ENCODE measurements at places on chromosomes 13 and 19.

GRCh38 chr13:35723053-35723461 lies 246.6 kb upstream of the MAB21L1 start:
- DNase-seq = no peak

DNA sequence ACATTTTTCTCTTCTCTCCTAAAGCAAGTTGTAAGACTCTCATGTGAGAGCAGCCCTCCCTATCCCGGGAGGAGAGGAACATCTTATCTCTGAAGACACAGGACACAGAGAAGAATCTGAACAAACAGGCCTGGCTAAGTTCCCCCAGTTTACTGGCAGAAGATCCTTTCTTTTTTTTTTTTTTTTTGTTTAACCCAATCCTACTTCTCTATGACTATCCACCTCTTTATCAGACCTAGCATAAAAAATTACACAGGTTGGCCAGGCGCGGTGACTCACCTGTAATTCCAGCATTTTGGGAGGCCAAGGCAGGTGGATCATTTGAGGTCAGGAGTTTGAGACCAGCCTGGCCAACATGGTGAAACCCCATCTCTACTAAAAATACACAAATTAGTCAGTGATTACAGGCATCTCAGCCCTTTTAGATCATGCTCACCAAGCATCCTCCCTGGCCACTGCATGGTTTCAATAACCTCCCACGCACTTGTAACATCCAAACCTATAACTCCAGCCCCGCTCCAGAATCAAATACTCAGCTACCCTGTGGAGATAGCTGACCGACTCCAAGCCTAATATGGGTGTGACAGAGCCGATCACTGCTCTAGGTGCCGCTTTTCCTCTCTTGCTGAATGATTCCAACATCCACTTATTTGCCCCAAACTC lies 27.3 kb upstream of the MUC16 start:
- no peak for DNase-seq

GRCh38 chr13:50244713-50245574 lies 229.7 kb downstream of the KCNRG start:
- DNase-seq = no peak

GRCh38 chr13:72125561-72125960 lies 258.6 kb upstream of the DACH1 start:
- no peak for DNase-seq

DNA sequence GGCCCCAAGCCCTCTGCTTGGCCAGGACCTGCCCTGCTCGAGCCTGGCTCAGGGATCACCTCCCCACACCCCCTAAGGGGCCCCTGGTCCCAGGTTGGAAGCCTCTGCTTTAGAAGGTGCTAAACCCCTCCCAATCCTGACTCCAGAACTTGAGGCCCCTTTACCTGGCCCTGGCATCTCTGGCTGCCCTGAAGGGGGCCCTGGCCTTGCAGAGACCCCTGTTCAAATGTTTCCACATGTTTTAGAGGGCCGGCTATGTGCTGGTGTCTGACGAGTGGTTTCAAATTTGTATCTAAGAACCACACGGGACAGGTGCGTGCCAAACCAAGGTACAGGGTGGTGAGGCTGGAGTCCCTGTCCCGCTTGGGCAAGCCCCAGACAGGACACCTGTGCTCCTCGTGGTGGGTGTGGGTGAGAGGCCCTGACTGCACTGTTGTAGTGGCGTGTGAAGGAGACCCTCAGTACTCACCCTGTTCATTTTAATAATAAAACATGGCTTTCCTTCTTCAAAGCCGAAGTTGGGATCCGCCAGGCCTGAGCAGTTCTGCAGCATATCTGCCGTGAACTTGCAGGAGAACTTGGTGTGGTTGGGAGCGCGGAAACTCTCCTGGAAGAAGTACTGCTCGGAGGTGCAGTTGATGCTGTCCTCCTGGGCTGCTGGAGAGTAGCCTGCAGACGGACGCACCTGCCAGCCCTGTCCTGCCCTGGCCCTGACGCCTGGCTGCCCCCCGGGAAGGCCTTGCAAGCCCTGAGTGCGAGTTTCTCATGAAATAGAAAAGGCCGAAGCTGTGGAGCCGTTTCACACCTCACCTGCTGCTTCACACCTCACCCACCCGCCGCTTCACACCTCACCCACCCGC lies 5.4 kb downstream of the ATP4B start:
- DNase-seq = no peak

GRCh38 chr13:30457306-30457891 lies 8.3 kb downstream of the HMGB1 start:
- no peak for DNase-seq

DNA sequence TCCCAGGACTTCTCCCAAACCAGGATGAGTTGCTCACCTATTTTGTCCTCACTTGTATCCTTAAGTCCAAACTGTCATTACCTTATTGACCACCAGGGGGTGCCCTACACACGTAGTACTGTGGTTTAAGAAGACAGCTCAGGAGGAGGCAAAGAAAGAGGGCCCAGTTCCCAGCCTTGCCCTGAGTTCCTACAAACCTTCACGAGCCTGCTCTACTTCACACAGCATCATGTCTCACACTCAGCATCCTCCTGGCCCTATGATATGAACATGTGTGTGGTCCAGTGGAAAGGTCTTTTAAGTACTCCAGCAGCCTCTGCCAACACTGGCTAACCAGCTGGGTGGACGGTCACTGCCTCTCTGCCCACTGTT lies 8.1 kb upstream of the ZNF784 start:
- peak; percentile 94 for DNase-seq

GRCh38 chr19:5193192-5193591 lies 147.4 kb downstream of the PTPRS start:
- peak; percentile 60 for DNase-seq

- no peak for DNase-seq
These were observed 4.5 kb upstream of the RAB3A start for GRCh38 chr19:18208098-18208951.

DNA sequence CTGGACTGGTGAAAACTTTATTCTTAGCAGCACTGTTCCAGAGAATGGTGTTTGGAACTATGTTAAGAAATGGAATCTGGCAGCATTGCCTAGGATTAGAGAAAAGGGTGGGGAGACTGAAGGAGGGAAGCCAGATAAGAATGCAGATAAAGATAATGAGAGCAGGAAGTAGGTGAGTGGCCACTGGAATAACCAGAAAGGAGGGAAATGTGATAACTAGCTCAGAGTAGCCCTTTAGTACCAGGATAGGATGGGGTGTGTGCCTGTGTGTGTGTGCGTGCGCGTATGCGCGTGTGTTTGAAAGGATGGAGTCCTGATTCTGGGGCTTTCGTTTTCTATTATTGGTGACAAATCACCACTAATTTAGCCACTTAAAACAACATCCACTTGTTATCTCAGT lies 33.4 kb upstream of the FRY start:
- no peak for DNase-seq

DNA sequence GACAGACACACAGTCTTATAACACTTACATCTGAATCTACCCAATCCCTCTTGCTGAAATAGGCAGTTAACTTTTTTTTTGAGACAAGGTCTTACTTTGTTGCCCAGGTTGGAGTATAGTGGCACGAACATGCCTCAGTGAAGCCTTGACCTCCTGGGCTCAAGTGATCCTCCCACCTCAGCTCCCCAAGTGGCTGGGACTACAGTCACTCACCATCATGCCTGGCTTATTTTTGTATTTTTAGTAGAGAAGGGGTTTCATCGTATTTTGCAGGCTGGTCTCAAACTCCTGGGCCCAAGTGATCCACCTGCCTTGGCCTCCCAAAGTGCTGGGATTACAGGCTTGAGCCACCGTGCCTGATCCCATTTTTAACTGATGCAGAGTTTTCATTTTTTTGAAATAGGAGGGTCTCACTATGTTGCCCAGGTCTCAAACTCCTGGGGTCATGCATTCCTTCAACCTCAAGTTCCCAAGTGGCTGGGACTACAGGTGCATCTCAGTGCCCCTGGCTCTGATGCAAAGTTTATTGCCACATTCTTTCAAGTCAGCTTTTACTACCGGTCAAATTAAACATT lies 7.6 kb downstream of the ELF1 start:
- no peak for DNase-seq

GRCh38 chr13:23707674-23708073 lies 137.5 kb downstream of the TNFRSF19 start:
- no peak for DNase-seq

GRCh38 chr19:56566904-56567273 lies 379 bp upstream of the ZNF470 start:
- DNase-seq = no peak
